ENCODE measurements at places on chromosomes 2 and 18. TPM values are rescaled to one million over a fixed set of nuclear protein-coding genes. Genes with fewer than 3 reads are reported as not detected.

DNA sequence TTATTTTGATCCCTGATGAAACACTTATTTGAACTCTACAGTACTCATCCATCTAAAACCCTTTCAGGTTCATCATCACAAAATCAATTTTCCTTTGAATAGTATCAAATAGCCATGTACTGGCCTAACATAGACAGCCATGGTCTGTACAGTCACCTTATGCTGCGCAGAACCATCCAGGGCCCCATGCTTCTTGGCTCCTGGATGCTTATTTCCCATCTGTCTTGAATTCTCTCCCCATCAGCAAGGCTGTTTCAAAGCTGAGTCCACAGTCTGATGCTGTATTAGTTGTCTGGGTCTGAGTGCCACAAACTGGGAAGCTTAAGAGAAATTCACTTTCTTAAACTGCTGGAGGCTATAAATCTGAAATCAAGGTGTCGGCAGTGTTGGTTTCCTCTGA lies 290.2 kb downstream of the OSR1 start:
- no peak for DNase-seq

- DNase-seq, result no peak
Observed at GRCh38 chr2:43593254-43593653, 2.6 kb downstream of the THADA start.

DNA sequence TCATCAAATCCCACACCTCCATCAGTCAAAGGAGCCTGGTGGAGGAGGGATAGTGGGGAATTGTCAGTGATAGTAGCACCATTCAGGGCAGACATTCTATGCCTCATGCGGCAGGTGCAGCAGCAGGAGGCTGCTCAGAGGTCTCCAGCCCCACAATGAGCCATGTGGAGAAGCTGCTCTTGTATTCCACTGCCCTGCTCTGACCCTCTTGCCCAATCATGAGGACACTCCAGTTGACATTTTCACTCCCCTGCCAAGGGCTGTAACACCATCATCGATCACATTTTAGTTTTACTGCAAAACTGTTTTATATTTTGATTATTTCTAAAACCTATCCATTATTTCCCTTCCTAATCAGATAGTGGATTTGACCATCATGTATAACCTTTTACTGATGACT lies 487.6 kb upstream of the KLHL29 start:
- no peak for DNase-seq

- DNase-seq, result no peak
Observed at GRCh38 chr2:49715597-49715996, 561.3 kb upstream of the FSHR start.

- DNase-seq, result no peak
Observed at GRCh38 chr18:63832470-63832869, 55.0 kb upstream of the SERPINB2 start.

The PROC gene
- 0.44 TPM for total RNA-seq

The PAX3 gene
- not detected for total RNA-seq

Measured in Caki2 (cell line).